ENCODE measurements at places on chromosomes 3 and 15.

DNA sequence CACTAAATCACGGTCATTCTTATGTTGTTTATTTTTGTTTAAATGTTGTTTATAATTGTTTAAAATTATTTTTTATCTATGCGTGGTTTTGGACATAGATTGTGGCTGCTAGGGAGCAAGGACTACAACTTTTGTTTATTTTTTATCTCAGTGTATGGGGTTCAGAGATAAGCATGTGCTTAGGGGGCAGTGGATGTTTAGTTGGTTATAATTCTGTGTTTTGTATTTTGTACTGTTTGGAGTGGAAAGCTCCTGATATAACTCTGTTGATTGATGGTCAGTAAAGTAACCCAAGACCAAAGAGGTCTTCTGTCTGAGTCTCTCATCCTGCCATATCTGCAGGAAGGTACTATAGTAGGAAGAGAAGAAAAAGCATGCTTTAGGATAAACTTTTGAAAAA is 36.5 kb upstream of the NPHP3 start:
- DNase-seq, result no peak

- no peak for DNase-seq
Measured at GRCh38 chr15:43923553-43923952, 96.8 kb downstream of the WDR76 start.

DNA sequence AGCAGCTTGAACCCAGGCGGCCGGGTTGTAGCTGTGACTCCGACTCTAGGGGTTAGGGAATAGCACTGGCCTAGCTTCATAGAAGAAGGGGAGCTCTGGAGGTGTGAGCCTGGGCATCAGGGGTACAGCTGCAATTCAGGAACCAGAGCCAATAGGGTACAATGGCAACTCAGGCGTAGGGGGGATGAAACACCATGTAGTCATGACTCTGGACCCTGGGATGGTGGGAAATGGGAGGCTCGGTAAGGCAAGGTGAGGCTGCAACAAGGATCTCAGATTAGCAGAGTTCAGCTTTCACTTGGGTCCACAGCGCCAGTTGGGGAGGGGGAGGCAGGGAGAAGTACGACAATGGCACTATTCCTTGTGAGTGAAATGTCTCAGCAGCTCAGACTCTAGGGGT is 210.2 kb upstream of the LYSMD4 start:
- no peak for DNase-seq

DNA sequence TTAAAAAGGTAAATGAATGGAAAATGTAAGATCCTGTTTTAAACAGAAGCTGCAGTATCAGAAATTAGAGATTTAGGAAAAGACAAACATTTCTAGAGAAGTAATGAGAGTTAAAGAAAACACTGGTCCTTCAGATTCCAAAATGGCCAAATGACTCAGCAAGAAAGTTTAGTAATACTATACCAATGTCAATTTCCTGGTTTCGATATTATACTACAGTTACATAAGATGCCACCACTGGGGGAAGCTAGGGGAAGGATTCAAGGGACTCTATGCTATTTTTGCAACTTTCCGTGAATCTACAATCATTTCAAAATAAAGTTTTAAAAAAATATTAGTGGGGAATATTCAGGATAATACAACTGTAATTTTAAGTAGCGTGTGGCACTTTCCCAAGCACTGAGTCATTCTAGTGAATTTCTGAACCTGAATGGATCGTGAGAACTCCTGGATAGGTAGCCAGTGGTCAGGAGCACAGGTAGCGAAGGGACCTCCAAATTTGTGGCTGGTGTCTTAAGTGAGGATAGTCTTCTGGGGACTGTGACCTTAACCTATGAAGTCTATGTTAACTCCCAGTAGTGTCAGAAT is 37.6 kb downstream of the TMCC1 start:
- DNase-seq, result no peak

DNA sequence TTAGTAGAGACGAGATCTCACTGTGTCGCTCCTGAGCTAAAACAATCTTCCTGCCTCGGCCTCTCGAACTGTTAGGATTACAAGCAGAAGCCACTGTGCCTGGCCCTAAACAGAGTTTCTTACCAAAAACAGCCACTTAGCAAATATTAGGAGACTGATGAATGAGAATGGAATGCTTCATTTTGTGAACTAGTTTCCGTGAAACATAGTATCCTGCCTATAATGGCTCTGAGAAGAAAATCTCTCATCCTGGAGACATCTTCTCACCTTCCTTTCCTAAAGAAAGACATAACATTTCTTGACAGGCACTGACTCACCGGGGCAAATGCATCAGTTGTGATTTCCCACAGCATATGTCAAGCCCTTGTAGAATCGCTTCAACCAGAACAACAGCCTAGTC is 44.9 kb downstream of the GJD2 start:
- DNase-seq, result no peak

DNA sequence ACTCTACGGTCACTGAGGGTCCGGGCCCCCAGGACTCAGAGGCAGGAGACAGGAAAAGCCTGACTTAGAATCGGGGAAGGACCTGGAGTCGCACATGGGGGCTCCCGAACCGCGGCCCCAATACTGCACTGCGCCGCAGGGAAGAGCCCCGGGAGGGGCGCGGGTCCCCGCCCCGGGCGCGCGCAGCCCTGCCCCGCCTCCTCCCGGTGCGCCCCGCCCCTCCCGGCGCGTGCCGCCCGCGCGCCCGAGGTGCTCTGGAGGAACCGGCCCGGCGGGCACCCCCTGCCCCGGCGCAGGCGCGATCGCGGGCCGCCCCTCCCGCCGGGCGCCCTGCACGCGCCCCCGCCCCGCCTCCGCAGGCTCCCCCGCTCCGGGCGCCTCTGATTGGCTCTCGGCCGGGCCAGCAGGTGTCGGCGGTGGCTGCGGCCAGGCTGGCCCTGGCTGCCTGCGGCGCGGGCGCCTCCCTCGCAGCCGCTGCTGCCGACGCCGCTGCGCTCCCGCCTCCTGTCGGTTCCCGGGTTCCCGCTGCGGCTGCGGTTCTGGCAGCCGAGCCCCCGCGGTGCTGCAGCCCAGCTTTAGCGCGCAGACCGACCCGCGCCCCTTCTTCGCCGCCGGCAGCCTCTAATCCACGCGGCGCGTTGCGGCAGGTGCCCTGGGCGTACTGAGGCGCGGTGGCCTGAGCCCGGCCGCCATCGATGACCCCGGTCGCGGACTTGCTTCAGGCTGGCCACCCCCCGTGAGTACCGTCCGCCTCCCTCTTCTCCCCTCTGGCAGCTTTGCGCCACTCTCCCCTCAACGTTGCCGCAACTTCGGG is at the start of gene MYRIP:
MYRIP (plus strand) TSS at position 429 of the 814 bp plus-strand sequence. CDS start 91,208 bp downstream, outside the sequence.
- DNase-seq, result peak; percentile 36

DNA sequence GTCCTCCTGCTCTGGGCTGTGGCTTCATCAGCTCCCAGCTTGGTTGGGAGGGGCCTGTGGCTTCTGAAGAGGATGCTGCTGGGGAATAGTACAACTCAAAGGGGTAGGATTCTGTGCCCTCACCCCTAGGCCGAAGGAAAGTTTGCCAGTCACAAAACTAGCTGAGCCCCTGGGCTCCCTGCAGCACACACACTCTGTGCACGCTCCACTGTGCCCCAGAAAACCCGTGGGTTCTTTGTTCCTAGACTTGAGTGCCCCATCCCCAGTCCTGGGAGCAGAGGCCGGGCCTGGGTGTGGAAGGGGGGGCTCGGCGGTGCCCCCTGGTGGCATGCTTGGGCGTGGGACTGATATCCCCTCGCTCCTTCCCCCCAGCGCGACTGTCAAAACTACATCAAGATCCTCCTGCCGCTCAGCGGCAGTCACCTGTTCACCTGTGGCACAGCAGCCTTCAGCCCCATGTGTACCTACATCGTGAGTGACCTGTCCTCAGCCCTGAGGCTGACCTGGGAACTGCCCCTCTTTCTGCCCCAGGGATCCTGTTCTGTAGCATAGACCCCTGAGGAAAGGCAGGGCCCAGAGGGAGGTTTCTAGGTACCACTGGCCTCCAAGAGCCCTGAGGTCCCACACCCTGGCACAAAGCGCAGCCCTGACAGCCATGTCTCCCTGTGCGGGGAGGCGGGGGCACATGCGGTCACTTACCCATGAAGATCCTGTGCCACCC is 14.2 kb downstream of the CIB1 start:
- no peak for DNase-seq

DNA sequence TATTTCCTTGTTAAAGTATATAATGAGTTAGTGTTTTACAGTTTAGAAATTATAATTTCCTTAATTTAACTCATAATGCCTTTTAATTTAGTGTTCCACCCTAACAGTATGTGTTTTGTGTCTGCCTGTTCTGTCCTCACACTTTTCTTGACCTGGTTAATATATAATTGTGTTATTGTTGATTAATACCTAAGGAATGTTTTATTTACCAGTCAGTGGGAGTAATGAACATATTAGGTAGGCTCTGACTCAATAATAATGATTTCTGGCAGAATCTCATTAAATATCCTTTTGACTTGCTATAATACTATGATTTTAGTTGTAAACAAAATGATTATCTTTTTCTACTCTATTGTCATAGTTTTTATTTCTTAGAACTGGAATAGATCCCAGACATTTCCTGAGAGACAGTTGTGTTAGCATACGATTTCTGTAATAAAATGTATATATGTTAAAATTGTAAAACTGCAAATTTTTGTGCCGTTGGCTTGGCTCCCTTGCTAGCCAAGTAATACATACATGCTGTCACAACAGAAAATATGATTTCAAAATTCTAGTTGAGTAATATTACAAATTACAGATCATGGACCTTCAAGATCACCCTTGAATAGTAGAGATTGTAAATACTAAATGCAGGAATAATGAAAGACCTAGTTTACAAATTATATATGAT is 51.9 kb downstream of the RASA2 start:
- no peak for DNase-seq

DNA sequence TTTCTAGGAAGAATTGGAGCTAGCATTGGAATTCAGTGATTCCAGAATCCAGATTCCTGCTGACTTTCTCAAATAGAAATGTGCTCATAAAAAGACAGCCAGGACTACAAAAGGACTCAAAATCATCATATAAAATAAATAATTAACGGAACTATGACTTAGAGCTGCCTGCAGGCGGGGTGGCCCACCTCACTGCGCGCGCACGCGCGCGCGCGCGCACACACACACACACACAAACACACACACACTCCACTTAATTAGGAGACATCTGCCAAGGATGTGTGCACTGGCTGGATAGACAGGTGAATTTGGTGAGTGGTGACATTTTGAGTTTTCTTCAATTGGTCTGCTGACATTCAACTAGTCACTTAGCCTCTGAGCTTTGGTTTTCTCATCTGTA is 6.9 kb upstream of the MEX3B start:
- DNase-seq, result no peak

GRCh38 chr3:104951426-104951825 is 415.3 kb upstream of the ALCAM start:
- DNase-seq, result no peak

GRCh38 chr3:102346897-102347296 is 87.9 kb upstream of the ZPLD1 start:
- no peak for DNase-seq

GRCh38 chr3:188507244-188507720 is 353.3 kb downstream of the LPP start:
- DNase-seq, result no peak

- DNase-seq, result peak; percentile 9
Measured at GRCh38 chr15:84955089-84955848, 26.4 kb upstream of the PDE8A start.

DNA sequence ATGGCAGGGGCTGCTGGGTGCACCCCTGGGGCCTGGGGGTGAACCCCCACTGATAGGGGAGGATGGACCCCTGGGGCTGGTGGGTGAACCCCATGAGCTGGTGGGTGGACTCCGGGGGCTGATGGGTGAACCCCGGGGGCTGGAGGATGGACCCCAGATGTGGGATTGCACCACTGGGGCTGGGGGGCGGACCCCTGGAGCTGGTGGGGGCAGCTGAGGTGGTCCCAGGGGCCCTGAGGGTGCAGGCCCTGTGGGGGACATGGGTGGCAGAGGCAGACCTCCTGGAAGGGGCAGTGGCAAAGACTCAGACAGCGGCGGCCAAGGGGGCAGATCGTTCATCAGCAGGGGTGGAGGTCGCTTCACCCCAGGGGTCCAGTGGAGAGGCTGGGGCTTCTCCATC is 17.4 kb upstream of the TXNRD3 start:
- no peak for DNase-seq

GRCh38 chr15:83110381-83110780 is 2.9 kb downstream of the TM6SF1 start:
- no peak for DNase-seq

DNA sequence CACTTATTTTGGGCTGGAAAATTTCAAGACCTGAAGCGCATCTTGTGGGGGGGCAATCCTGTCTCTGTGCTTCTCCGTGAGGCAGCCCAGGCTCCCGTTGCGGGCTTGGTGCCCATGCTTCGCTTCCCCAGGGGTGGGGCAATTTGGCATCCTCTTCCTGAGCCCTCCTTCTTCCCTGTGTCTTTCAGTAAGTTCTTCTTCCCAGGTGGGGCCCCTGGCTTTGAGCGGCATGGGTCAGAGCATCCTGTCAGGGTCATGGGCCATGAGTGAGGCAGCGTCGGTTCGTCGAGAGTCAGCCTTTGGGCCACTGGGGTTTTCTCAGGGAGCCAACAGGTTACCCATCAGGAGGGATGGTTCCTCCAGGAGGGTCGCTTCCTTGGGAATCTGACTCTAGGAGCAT is 200.7 kb downstream of the UBE3A start:
- no peak for DNase-seq

DNA sequence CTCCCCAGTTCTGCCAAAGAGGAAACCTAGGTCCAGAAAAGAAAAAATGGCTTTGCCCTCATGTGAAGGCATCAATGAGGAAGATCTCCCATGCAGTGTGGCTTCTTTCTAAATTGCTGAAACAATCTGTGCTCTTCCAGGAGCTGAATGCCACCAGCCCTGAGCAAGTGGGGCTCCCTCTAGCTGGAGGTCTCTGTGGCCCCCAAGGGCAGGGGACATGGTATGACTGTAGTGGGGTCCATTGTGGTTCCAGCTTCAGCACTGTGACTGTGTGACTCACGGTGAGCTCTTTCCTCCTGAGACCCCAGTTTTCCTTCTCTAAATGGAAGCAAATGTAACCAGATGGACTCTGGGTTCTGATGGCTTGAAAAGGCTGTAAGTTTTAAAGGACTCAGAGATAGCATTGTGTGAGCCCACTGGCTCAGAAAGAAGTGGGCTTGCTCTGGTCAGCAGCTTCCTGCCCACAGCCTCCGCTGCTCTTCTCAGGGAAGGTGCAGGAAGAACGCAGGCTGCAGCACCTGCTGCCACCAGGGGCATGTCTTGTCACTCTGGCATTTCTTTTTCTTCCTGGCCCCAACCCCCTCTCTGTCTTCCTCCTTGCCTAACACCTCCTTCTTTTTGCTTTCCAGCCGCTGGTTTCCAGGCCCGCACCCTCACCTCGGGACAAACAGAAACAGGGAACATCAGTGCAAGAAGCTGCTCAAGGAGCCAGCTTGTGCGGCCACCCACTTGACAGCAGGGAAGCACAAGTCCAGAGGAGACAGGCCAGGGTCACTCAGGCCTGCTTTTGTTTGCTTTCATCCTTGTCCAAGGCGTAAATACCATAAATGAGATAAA is 5.8 kb upstream of the CXCR6 start:
- DNase-seq, result no peak

- DNase-seq, result no peak
Measured at GRCh38 chr3:56983427-56983826, 77.0 kb upstream of the SPATA12 start.

DNA sequence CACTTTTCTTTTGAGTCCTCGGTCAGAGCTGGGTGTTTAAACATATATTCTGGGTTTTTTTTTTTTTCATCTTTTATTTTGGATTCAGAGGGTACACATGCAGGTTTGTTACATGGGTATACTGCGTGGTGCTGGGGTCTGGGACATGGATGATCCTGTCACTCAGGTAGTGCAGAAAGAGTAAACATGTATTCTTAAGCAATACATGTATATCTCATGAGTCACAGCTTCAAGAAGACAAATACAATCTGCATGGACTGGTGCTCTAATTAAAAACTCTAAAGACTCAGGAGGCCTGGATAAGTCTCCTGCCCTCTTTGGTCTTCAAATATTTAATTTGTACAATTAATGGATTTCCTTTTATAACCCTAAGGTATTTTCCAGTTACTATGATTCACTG is 50.6 kb upstream of the PHLDB2 start:
- no peak for DNase-seq

All from NCI-H748 treated with DMSO at 0.1 percent for 48 hours (cell line).